ENCODE measurements at places on chromosomes 6 and 20.
A peak's percentile ranks its signal among the peaks of the same experiment; 100 is the strongest.

DNA sequence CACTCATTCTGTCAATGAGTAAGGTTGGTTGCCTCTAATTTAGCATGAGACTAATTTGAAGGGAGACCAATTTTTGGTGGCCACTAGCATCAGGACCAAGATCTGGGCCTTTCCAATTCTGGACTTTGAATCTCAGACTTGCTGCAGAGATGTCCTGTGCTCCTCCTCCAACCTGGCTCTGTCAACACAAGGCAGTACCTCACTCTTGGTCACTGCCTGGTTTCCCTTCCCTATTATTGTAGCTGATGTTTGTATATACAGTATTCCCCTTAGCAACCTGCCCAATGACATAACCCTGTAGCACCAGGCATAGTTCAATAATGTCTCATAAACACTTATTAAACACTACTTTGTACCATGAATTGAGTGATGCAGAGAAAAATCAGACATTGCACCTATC is 50.4 kb downstream of the UNC5CL start:
- H3K4me3 ChIP-seq: no peak overlapping the region
- DNase-seq: no peak
- no peaks in the 10 kb centered on the region for H3K36me3 ChIP-seq
- H3K27me3 ChIP-seq: peaks cover 11% of the 10 kb centered on the region
- peaks cover 4% of the 10 kb centered on the region for H3K4me1 ChIP-seq

GRCh38 chr6:71289039-71289801 is 609 bp downstream of the OGFRL1 start:
- peak overlapping the region; percentile 76 for H3K4me3 ChIP-seq
- peaks cover 6% of the 10 kb centered on the region for H3K36me3 ChIP-seq
- no peak for DNase-seq
- H3K27ac ChIP-seq: no peak overlapping the region
- no peaks in the 10 kb centered on the region for H3K27me3 ChIP-seq

- peaks cover 11% of the 10 kb centered on the region for H3K4me1 ChIP-seq
- DNase-seq: no peak
- no peaks in the 10 kb centered on the region for H3K36me3 ChIP-seq
- no peak overlapping the region for H3K4me3 ChIP-seq
- no peak overlapping the region for H3K27ac ChIP-seq
- peaks cover 2% of the 10 kb centered on the region for H3K27me3 ChIP-seq
Measured at GRCh38 chr6:8875986-8876385, 440.6 kb upstream of the SLC35B3 start.

DNA sequence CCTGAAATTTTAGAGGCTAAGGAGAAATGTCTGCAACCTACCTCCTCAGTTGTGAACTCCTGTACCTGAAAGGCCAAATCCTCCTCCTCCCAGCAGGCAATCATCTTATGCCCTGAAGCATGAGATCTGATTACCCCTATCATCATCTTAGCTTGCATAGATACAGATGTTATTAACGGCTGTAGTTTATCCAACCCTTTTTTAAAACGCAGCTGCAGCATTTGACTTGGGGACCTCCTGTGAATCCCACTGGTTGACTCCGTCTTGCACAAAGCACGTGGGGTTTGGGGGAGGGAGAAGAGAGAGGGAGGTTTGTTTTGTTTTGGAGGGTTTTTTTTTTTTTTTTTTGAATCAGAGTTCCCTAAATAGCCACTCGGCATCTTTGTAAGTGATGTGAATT is 5.8 kb upstream of the NR2E1 start:
- H3K27ac ChIP-seq: no peak overlapping the region
- no peak overlapping the region for H3K4me3 ChIP-seq
- peaks cover 17% of the 10 kb centered on the region for H3K4me1 ChIP-seq

- no peak for DNase-seq
- no peak overlapping the region for H3K4me3 ChIP-seq
- no peaks in the 10 kb centered on the region for H3K36me3 ChIP-seq
- no peaks in the 10 kb centered on the region for H3K27me3 ChIP-seq
- no peak overlapping the region for H3K27ac ChIP-seq
Measured at GRCh38 chr6:13522656-13523055, 35.3 kb upstream of the GFOD1 start.

GRCh38 chr20:20480126-20480525 is 112.2 kb downstream of the INSM1 start:
- H3K27ac ChIP-seq: no peak overlapping the region
- no peaks in the 10 kb centered on the region for H3K27me3 ChIP-seq
- no peaks in the 10 kb centered on the region for H3K4me1 ChIP-seq
- peaks cover 12% of the 10 kb centered on the region for H3K36me3 ChIP-seq

GRCh38 chr6:39494998-39495397 is 172.5 kb upstream of the KCNK16 start:
- H3K27ac ChIP-seq: no peak overlapping the region
- no peak for DNase-seq
- peaks cover 8% of the 10 kb centered on the region for H3K4me1 ChIP-seq
- H3K4me3 ChIP-seq: no peak overlapping the region
- H3K36me3 ChIP-seq: no peaks in the 10 kb centered on the region

DNA sequence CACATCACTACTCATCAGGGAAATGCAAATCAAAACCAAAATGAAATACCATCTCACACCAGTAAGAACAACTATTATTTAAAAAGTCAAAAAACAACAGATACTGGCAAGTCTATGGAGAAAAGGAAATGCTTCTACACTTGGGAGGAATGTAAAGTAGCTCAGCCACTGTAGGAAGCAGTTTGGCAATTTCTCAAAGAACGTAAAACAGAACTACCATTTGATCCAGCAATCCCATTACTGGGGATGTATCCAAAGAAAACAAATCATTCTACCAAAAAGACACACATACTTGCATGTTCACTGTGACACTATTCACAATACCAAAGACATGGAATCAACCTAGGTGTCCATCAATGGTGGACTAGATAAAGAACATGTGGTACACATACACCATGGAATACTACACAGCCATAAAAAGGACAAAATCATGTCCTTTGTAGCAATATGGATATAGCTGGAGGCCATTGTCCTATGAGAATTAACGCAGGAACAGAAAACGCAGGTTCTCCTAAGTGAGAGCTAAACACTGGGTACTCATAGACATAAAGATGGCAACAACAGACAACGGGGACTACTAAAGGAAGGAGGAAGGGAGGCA is 260.4 kb downstream of the RNGTT start:
- peaks cover 8% of the 10 kb centered on the region for H3K36me3 ChIP-seq
- H3K4me3 ChIP-seq: no peak overlapping the region
- peaks cover 2% of the 10 kb centered on the region for H3K4me1 ChIP-seq
- no peaks in the 10 kb centered on the region for H3K27me3 ChIP-seq

GRCh38 chr6:148996815-148997214 is 250.0 kb downstream of the UST start:
- no peak overlapping the region for H3K4me3 ChIP-seq
- no peak overlapping the region for H3K27ac ChIP-seq
- H3K4me1 ChIP-seq: peaks cover 11% of the 10 kb centered on the region
- no peak for DNase-seq
- peaks cover 17% of the 10 kb centered on the region for H3K36me3 ChIP-seq
- H3K27me3 ChIP-seq: no peaks in the 10 kb centered on the region

GRCh38 chr20:56373942-56374341 is 15.2 kb downstream of the FAM210B start:
- H3K4me1 ChIP-seq: no peaks in the 10 kb centered on the region
- no peaks in the 10 kb centered on the region for H3K27me3 ChIP-seq
- no peak overlapping the region for H3K27ac ChIP-seq

GRCh38 chr6:28607990-28608389 is 82.3 kb downstream of the GPX5 start:
- no peak for DNase-seq
- peak overlapping the region; percentile 15 for H3K4me3 ChIP-seq
- H3K36me3 ChIP-seq: no peaks in the 10 kb centered on the region
- H3K4me1 ChIP-seq: peaks cover 22% of the 10 kb centered on the region
- H3K27me3 ChIP-seq: no peaks in the 10 kb centered on the region

GRCh38 chr20:62061851-62062423 is 3.7 kb downstream of the TAF4 start:
- H3K36me3 ChIP-seq: no peaks in the 10 kb centered on the region
- DNase-seq: no peak
- no peaks in the 10 kb centered on the region for H3K27me3 ChIP-seq

GRCh38 chr6:104540743-104541142 is 319.0 kb downstream of the HACE1 start:
- no peak overlapping the region for H3K4me3 ChIP-seq
- H3K27ac ChIP-seq: no peak overlapping the region
- H3K36me3 ChIP-seq: no peaks in the 10 kb centered on the region
- peaks cover 26% of the 10 kb centered on the region for H3K4me1 ChIP-seq

- H3K36me3 ChIP-seq: no peaks in the 10 kb centered on the region
- peak; percentile 24 for DNase-seq
- no peak overlapping the region for H3K4me3 ChIP-seq
- no peak overlapping the region for H3K27ac ChIP-seq
- no peaks in the 10 kb centered on the region for H3K27me3 ChIP-seq
Measured at GRCh38 chr20:23152308-23152892, 66.3 kb upstream of the CD93 start.

DNA sequence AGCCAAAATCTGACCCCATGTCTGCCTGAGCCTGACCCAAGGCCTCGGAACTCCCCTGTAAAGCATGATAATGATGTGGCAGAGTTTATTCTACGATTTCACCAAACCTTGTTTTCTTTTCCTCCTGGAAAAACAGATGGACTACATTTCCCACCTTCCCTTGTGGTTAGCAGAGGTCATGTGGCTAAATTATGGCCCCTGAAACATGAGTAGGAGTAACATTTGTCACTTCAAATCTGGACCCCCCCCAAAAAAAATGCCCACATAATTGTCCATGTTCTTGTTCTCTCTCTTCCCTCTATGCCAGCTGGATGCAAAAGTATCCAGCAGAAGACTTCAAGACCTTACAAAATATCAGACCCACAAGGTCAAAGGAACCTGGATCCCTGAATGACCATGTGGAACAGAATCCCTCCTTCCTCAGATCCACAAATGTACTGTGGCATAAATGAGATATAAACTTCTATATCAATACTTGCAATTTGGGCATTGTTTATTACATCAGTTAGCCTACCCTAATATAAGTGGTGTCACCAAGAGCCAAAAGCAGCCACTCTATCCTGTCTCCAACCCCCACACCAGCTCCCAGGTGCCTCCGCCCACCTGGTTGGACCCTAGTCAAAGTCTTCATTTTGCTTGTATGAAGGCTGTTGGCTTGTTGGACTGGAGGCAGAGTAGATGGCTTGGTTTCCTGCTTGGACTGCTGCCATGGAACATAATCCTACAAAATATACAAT is 1.4 kb downstream of the C20orf96 start:
- peaks cover 14% of the 10 kb centered on the region for H3K4me1 ChIP-seq
- H3K27me3 ChIP-seq: no peaks in the 10 kb centered on the region
- peak overlapping the region; percentile 46 for H3K4me3 ChIP-seq

DNA sequence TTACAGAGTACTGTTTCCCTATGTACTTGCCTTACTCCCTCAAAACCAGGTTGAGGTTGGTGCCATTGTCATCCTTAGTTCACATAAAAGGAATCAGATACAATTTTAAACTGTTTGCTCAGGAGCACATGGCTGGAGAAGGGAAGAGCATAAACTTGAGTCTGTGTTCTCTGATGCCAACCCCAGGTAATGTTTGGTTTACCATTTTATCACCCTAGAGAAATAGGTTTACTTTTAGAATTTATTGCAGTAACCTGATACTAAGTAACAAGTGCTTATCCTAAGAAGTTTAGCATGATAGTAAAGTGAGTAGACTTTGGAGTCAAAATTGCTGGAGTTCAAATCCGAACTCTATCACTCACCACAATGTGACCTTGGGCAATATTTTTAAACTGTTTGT is 86.3 kb downstream of the RFPL4B start:
- no peaks in the 10 kb centered on the region for H3K27me3 ChIP-seq
- peaks cover 2% of the 10 kb centered on the region for H3K4me1 ChIP-seq
- H3K4me3 ChIP-seq: no peak overlapping the region
- H3K36me3 ChIP-seq: no peaks in the 10 kb centered on the region
- no peak for DNase-seq

DNA sequence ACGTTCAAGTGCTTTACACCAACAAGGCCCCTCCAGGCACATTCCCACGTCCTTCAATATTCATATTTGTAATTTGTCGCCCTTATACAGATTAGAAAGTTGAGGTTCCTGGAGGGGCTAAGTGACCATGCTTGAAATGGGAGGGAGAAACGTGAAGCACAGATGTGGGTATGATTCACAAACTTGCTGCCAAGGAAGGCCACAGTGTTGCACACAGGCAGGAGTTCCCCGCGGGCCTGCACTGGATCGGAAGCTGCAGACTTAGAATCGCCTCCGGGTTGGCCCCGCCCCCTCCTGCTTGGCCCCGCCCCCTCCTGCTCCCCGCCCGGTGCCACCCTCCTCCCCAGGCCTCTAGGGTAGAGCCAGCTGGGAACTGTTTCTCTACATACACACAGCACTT is 58.2 kb upstream of the QKI start:
- no peaks in the 10 kb centered on the region for H3K36me3 ChIP-seq
- no peak overlapping the region for H3K27ac ChIP-seq
- no peaks in the 10 kb centered on the region for H3K27me3 ChIP-seq
- peaks cover 26% of the 10 kb centered on the region for H3K4me1 ChIP-seq
- no peak for DNase-seq

GRCh38 chr6:38054527-38055202 is 235.1 kb downstream of the ZFAND3 start:
- no peak for DNase-seq
- no peaks in the 10 kb centered on the region for H3K27me3 ChIP-seq
- H3K27ac ChIP-seq: no peak overlapping the region
- no peaks in the 10 kb centered on the region for H3K36me3 ChIP-seq
- H3K4me3 ChIP-seq: no peak overlapping the region

DNA sequence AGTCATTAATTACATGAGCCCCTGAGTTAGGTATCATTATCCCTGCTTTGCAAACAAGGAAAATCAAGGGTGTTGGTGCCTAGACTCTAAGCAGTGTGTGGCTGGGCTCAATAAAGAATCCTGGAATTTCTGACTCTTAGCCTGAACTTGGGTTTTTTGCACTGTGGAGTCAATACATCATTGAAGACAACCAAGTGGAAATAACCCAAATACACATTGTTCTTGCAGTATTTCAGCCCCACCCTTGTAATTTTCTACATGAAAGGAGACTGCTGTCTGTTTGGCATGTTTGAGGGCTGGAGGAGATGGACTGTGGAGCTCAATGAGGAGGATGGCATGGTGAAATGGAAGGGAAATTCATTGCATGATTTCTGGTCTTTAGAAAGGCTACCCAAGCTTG is 110.3 kb downstream of the CRYBG1 start:
- no peaks in the 10 kb centered on the region for H3K36me3 ChIP-seq
- H3K4me3 ChIP-seq: no peak overlapping the region
- DNase-seq: no peak
- H3K4me1 ChIP-seq: peaks cover 2% of the 10 kb centered on the region
- peaks cover 6% of the 10 kb centered on the region for H3K27me3 ChIP-seq

DNA sequence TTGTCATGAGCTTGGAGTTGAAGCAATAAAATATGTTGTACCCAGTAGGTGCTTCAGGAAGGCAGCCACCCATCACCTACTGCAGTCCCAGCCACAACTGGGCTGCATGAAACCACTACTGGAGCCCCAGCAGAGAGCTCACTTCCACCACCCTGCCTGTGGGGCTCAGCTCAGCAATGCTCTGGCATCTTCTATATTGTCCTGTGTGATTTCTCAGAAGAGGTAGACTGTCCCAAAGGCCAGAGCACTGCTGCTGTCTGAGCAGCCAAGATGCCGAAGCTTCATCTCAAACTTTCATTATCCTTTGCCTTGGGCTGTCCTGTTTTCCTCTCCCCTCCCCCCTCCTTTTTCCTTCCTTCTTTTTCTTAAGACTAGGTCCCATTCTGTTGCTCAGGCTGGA is 126.9 kb downstream of the DHX35 start:
- no peaks in the 10 kb centered on the region for H3K36me3 ChIP-seq
- no peak for DNase-seq
- H3K4me3 ChIP-seq: no peak overlapping the region
- peaks cover 39% of the 10 kb centered on the region for H3K27me3 ChIP-seq
- H3K27ac ChIP-seq: no peak overlapping the region
- H3K4me1 ChIP-seq: no peaks in the 10 kb centered on the region
